ENCODE measurements at places on chromosomes 2 and 18. TPM values are rescaled to one million over a fixed set of nuclear protein-coding genes. Genes with fewer than 3 reads are reported as not detected.

The LIMS3 gene
- 1.2 TPM for total RNA-seq

The PTCD3 gene
- 73.5 TPM for total RNA-seq

The IL18RAP gene
- not detected for total RNA-seq

The FAM161A gene
- total RNA-seq: 3.4 TPM

The BIN1 gene
- 38.8 TPM for total RNA-seq

The PID1 gene
- 5.9 TPM for total RNA-seq

The NEB gene
- 0.17 TPM for total RNA-seq

The FN1 gene
- total RNA-seq: 4,893 TPM

The MAP3K20 gene
- total RNA-seq: 29.0 TPM

The TRPM8 gene
- total RNA-seq: not detected

The TUBA3E gene
- not detected for total RNA-seq

The RPRD1A gene
- 28.1 TPM for total RNA-seq

The SEPTIN10 gene
- 51.0 TPM for total RNA-seq

The LIMS1 gene
- total RNA-seq: 52.0 TPM

The TEKT4 gene
- total RNA-seq: not detected

The IL36A gene
- total RNA-seq: not detected

The GRHL1 gene
- total RNA-seq: 0.50 TPM

The TGFBRAP1 gene
- 9.8 TPM for total RNA-seq

The TLX2 gene
- total RNA-seq: 0.34 TPM

The KLHL41 gene
- total RNA-seq: 0.34 TPM

The CABYR gene
- 6.7 TPM for total RNA-seq

The MARCHF4 gene
- 1.2 TPM for total RNA-seq

The CYRIA gene
- total RNA-seq: 0.74 TPM

The NXPH2 gene
- total RNA-seq: not detected

The HRH4 gene
- not detected for total RNA-seq

The RAB11FIP5 gene
- 23.9 TPM for total RNA-seq

The FMNL2 gene
- 12.6 TPM for total RNA-seq

The CYP1B1 gene
- total RNA-seq: 86.6 TPM

Measured in bronchus fibroblast of lung (primary cell).